Stimulated activated CD8-positive, alpha-beta memory T cell treated with anti-CD3 and anti-CD28 coated beads, Interleukin-2, amount 100 ng/mL, for 1 hour (primary cell): ENCODE measurements at places on chromosomes 3 and 15.

GRCh38 chr3:16071206-16071605 is 103.3 kb upstream of the GALNT15 start:
- no peak for DNase-seq

DNA sequence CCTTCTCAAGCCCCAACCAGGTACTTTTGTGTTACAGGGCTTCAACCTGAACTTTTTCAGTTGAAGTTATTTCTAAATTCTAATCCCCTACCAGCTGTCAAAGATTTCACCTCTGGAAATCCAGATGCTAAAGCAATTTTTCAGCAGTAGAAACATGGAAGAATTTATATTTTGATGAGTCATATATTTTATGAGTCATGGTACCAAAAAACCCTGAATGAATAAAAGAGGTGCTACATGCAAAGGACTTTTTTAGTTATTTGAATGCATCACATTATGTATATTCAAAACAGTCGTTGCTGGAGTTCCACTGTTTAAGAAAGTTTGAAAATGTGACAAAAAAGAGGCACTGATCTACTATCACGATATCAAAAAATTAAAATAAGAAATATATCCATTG is 96.0 kb upstream of the ZNF385D start:
- no peak for DNase-seq

- DNase-seq = no peak
Measured at GRCh38 chr3:191775451-191776233, 314.7 kb downstream of the PYDC2 start.

GRCh38 chr3:133709139-133709750 is 36.9 kb upstream of the TF start:
- DNase-seq = no peak

DNA sequence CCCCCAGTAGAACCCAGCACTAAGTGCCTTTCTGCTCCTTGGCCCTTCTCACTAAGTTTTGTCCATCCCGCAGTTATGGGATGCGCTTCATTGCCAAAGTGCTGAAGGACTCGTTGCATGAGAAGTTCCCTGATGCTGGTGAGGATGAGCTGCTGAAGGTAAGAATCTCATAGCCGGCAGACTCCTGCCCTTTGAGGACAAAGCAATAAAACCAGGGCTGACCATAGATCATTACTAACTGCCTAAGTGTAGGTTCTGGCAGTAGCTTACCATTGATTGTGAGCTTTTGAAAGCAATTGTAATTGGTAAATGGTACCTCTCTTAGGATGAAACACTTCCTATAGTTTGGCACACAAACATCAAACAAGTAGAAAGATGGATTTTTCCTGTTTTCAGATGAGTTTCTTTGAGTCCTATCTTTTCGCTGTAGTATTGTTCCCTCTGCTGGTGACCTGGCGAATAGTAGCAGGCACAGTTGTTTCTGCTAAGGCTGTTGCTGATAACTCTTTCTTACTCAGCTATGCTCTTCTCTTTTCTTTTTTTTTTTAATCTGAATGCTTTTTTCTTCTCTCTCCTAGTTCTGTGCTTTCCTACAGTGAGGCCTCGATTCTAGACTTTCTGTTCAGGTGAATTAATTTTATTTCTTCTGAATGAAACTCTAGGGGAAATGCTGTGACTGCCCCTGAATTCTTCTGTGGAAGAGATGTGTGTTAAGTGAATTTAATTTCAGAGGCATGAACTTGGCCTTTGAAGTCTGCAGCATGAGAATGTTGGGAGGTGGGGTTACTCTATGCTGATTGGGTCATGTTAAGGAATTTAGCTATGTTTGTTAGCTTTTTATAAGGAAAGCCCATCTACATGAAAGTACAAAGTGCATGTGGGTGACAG is 47.4 kb upstream of the CRTC3 start:
- DNase-seq = peak; percentile 13

DNA sequence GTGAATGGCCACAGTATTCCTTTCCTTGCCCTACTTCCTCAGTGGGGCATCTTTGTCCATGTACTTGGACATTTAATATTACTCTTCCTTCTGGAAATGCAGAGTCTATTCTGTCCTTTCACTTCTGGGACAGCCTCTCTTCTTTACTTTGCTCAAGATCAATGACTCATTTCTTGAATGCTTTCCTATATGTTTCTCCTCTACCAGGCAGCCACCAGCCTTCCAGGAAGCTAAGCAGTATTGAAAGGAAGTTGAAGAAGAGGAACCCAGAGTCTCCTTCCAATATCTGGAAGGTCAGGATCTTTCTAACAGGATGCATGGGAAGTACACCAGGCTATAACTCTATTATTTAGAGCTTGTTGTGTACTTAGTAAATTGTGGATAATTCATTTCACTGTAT is 182.8 kb downstream of the CD47 start:
- DNase-seq = no peak

DNA sequence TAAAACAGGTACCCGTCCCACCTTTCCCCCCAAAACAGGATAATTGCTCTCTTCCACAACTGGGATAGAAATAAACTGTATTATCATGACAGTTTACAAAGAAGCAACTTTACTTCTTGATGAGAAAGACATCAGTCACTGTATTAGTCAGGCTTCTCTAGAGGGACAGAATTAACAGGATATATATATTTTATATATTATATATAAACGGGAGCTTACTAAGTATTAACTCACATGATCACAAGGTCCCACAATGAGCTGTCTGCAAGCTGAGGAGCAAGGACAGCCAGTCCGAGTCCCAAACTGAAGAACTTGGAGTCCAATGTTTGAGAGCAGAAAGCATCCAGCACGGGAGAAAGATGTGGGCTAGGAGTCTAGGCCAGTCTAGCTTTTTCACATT is 18.4 kb upstream of the PLSCR4 start:
- no peak for DNase-seq

- DNase-seq = no peak
Measured at GRCh38 chr3:9649791-9650521, 651 bp downstream of the MTMR14 start.

DNA sequence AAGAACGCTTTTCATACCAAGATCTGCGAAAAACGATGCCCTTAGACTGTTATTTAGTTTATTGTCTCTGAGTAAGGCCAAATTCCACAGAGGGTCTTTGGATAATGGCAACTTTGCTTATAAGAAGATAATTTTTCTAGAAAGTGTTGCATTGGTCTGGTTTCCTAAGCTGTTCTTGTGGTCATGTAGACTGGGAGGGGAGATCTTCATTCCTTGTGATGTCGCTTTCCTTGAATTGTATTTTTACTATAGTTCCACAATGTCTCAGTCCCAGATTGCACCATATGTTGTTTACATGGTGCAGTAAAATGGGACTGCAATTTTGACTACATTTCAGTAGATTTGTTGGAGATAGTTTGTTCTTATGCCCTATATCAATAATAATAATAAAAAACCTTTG is 28.8 kb upstream of the ST3GAL6 start:
- DNase-seq = no peak

DNA sequence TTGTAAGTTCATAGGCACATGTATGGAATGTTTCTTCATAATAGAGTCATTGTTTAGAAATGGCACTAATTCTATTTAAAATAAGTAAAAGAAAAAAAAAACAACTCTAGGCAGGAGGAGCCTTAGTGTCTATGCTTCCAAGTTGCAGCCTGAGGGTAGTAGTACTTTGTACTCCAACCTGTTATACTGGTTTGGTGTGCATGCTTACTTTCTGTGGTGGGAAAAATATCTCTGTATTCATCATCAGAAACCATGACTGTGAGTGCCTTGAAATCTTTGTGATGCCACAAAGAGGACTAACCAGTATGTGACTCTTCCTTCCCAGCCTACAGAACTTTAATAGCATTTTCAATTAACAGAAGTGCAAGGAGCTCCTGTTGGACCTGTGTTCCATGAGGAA is 4.4 kb downstream of the NAALADL2 start:
- no peak for DNase-seq

DNA sequence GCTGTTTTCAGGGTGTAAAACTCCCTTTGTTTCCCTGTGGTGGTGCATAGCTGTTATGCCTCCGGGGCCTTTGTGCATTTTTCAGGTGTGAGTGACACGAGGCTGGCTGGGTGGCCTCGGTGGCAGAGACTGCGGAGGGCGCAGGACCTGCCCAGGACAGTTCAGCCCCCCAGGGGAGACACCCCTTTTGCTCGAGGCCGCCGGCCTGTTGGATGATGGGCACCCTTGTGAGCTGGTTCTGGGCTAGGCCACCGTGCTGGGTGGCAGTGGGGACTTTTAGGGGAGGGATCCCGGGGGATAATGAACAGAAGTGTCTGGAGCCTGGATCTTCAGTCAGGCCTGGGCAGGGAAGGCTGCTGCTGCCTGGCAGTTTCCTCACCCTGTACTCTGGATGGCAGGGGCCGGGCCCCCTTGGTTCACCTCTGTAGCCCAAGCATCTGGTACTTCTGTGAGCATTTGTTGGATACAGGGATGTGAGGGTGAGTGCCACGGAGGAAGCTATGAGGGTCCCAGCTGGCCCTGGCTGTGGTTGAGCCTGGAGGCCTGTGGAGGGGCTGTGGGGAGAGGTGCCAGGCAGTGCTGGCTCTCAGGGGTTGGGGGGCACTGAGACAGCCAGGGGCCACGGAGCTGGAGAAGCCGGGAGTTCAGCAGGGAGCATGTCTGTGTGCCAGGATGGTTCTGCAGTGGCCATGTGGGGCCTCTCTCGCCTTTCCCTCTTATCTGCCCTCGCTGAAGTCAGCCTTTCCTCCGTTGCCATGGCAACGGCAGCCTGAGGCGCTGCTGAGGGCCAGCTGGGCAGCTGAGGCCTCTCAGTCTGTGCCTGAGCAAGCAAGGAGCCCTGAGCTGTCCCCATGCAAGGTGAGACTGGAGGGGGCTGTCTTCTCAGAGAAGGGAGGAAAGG is 49.0 kb downstream of the KY start:
- no peak for DNase-seq

GRCh38 chr15:36356466-36356865 is 223.0 kb upstream of the CDIN1 start:
- DNase-seq = no peak

- no peak for DNase-seq
Measured at GRCh38 chr3:123807820-123808219, 76.3 kb downstream of the MYLK start.

DNA sequence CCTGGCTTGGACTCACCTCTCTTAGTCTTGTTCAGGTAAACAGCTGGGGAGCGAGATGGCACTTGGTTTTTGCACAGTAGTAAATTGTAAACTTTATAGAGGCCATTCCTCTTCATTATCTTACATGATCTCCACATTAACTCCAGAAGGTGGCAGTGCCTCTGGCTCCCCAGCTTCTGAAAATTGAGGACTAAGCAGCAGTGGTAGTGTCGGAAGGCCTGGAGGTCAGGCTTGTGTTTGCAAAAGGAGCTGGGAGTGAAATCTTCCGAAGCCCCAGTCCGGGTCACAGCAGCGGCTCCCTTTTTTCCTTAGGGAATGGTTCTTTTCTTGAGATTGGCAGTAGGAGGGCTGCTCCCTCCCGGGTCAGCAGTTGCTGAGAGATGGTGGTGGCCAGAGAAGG is 85.7 kb downstream of the FNDC3B start:
- DNase-seq = no peak

DNA sequence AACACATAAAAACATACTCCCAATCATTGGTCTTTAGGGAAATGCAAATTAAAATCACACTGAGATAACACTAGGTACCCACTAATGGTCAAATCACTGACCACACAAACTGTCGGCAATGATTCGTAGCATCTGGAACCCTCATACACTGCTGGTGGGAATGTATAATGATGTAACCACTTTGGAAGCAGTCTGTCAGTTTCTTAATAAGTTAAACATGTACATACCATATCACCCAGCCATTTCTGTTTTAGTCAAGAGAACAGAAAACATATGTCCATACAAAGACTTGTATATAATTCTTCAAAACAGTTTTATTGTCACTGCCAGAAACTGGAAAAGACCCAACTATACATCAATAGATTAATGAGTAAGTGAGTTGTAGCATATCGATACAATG is 63.3 kb upstream of the LRRC3B start:
- no peak for DNase-seq

- DNase-seq = no peak
Measured at GRCh38 chr15:84570164-84570735, 30.6 kb upstream of the ZSCAN2 start.

DNA sequence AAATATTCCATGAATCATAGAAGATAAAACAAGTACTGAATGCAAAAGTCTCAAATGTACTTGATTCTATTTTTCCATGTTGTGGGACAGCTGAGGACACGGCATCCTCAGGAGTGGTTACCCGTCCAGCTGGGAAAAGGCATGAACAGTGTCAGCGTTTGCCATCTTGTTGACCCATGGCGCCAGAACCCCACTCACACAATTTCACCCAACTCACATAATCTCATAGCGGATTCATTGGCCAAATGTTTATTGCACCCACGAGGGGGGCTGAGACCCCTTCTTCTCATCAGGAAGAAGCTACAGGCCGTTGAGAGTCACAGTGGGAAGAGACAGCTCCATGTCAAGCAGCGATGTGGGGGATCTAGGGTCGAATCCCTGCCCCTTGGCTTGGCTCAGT is 72.9 kb downstream of the OCA2 start:
- DNase-seq = no peak

- DNase-seq = no peak
Measured at GRCh38 chr3:76646921-76647562, 392.9 kb upstream of the ROBO2 start.

GRCh38 chr3:68535782-68536181 is 396.6 kb downstream of the TAFA4 start:
- DNase-seq = no peak

GRCh38 chr3:190175490-190175889 is 54.8 kb upstream of the P3H2 start:
- DNase-seq = no peak

GRCh38 chr3:31645256-31645655 is 112.5 kb downstream of the STT3B start:
- DNase-seq = no peak

- no peak for DNase-seq
Measured at GRCh38 chr15:65869954-65870871, 922 bp downstream of the RAB11A start.

DNA sequence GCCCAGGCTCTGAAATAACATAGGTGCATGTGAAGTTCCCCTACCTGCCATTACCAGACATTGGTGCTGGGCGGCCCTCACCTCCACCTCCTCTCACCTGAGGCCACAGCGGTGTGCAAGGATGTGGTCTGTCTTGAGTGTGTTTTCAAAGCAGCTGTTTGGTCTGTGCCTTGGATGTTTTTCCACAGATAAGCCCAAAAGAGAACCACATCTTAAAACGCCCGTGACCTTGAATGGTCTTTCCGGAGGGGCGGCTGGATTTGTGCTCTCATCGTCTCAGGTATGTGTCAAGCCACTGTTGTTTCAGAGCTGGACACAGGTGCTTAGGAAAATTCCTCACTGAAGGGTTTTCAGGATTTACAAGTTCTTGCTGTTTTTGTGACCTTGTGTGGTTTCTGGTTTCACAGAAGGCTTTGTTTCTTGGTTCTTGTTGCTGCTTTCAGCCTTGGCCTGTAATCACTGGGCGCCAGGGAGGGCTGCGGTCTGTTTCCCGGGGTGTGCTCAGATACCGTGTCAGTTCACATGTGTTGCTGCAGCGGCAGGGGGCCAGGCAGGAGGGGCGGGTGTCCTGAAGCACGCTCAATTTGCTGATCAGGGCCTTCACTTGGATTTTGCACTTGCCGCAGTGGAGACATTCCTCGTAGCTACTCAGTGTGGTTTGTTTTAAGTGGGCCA is 128.4 kb downstream of the IGF1R start:
- DNase-seq = no peak
